ENCODE measurements at places on chromosomes 2 and 18.

DNA sequence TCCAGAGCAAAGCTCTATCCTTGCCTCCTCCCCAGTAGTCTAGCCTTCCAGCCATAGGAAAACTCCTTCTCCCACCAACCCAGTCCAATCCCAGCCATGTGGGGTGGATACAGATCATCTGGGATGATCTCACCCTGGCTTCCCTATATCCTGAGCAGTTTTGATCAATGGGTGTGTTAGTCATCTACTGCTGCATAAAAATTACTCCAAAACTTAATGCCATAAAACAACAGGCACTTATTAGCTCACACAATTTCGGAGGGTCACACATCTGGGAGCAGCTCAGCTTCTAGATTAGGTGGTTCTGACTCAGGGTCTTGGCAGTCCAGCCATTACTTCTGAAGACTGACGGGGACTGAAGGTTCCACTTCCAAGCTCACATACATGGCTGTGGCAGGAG is 190.4 kb downstream of the SPP2 start:
- no peak for DNase-seq

DNA sequence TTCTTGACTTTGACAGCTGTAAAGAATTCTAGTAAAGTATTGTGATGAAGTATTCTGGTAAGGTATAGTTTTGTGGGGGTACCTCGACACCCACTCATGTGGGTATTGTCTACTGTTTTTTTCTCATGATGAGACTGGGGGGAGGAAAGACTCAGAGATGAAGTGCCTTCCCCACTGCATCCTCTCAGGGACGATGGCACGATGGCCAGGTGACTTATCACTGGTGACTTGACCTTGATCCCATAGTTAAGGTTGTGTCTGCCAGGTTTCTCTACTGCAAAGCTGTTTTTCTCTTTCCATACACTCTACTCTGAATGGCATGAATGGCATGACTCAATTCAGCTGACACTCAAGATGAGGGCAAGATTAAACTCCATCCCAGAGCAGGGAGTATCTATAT is 936 bp upstream of the CCDC68 start:
- DNase-seq: no peak

- DNase-seq: no peak
Observed at GRCh38 chr2:78977661-78978145, 47.8 kb upstream of the REG3G start.

DNA sequence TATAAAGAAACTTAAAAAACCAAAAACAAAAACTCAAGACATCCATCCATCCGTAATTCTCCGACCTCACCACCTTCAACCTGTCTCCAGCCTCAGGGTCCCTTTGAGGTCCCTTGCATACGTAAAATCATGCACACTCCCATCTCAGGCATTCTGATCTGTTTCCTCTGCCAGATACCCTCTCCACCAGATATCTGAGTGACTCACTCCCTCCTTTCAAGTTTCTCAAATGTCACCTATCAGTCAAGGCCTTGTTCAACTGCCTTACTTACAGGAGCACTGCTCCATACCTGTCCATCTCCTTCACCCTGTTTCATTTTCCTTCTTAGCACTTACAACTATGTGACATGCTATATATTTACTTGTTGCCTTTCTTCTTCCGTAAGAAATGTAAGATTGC is 369.3 kb downstream of the NBAS start:
- DNase-seq: no peak

DNA sequence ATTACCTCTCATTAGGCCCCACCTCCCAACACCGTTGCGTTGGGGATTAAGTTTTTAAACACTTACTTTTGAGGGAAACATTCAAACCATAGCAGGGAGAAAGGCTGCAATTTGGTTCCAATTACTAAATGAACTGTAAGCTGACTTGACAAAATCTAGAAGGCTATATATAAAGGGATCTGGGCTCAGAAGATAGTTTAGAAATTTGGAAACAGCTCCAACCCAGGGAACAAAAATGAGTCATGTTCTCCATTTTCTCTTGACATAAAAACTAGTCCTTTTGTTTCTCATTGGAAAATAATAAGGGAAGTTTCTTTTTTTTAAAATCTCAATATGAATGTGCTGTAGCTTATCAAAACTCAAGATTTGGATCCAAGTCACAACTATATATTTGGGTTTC is 17.5 kb downstream of the MOGAT1 start:
- no peak for DNase-seq

- DNase-seq: no peak
Observed at GRCh38 chr2:45446016-45446415, 165.1 kb downstream of the SRBD1 start.

DNA sequence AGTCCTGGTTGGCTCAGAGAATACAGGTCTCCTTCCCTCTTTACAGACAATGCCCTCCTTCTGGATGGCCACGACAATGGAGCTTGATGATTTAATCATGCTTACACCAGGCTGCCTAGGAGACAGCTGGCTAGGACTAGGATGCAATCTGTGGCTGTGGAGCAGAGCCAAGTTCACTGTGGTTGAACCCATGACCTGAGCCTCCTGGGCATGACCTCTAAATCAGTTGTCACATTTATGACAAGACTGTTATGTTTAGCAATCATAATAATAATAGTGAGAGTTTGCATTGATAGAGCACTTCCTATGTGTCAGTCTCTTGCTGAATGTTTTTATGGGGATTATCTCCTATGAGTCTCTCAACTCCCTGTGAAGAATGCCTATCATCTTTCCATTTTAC is 244.1 kb downstream of the ICOS start:
- no peak for DNase-seq

DNA sequence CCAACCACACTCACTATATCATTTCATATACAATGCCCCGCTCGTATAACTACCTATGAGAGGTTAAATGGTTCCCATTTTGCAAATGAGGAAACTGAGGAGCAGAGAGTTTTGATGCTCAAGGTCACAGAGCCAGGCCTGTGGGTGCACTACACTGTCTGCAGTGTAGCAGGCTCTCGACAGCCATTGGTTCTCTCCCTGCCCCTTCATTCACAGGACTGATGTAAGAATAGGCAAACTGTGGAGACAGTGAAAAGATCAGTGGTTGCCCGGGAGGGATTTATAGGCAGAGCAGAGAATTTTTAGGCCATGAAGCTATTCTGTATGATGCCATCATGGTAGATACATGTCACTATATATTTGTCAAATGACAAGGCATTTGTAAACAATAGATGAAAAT is 39.0 kb upstream of the LBH start:
- no peak for DNase-seq

GRCh38 chr2:99691926-99692325 is 202.1 kb upstream of the REV1 start:
- DNase-seq: no peak

- no peak for DNase-seq
Observed at GRCh38 chr2:173282795-173283545, 71.7 kb upstream of the CDCA7 start.

DNA sequence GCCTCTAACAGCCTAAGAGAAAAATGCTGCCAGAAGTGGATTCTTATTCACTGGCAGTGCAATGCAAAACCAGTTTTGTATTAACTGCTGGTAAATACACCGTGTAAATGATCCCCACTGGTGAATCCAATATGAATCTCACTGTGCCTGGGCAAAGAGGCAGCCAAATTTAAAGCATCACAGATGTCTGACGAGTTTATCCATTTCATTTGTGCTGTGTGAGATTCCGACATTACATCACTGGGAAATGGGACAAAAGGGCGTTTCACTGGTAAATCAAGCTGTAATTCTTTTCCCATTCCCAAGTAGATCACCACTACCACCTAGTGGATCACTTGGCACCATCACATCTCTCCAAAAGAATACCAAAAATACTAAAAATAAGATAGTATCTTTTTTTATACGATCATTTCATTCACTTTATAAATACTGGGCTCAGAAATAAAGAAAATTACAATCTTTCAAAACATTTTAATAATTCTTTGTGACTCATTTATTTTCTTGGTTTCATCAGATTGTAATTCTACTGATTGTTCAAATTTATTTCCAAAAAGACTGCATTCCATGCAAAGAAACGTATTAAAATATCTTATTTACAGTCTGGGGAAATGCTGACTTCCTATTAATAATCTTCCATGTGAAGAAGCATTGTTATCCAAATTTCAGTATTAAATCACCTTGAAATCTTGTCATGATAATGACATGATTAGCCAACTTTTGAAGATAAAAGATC is 125.6 kb downstream of the GRB14 start:
- DNase-seq: no peak

- no peak for DNase-seq
Observed at GRCh38 chr2:85435220-85435958, 16.9 kb downstream of the SH2D6 start.

- DNase-seq: no peak
Observed at GRCh38 chr2:27958711-27959378, 68.3 kb downstream of the BABAM2 start.

DNA sequence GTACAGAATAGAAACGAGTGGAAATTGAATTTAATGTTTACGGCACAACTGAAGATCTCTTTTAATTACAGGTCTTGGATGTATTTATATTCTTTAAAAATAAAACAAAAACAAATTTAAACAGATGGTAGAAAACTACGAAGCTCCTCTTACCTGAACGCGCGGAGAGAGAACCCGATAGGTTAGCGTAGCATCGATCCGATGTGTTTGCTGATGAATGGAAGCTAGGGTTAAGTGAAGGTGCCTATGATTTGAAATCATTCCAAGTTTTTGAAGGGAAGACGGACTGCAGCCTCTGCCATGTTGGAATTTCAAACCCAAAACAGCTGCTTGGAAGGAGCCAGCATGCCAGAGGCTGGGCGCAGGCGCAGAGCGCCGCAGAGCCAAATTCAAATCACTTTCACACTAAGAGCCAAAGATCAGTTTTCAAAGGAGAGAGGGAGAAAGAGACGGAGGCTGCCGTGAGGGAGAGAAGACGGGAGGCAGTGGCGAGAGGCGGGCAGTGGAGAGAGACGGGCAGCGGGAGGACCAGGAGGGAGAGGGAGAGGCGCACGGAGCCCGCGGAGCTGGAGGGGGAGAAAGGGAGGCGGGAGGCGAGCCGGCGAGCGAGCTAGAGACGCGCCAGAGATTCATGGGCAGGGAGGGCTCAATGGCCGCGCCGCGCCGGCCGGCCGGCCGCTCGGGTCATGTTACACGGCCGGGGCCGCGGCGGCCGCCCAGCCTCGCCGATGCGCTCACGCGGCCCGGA is at the start of gene FIGN:
Gene FIGN (minus strand): TSS at position 324 of the 748 bp plus-strand sequence. CDS start 1,081 bp downstream, outside the sequence.
- no peak for DNase-seq

GRCh38 chr2:200307724-200308545 is 1.4 kb downstream of the SPATS2L start:
- DNase-seq: no peak

DNA sequence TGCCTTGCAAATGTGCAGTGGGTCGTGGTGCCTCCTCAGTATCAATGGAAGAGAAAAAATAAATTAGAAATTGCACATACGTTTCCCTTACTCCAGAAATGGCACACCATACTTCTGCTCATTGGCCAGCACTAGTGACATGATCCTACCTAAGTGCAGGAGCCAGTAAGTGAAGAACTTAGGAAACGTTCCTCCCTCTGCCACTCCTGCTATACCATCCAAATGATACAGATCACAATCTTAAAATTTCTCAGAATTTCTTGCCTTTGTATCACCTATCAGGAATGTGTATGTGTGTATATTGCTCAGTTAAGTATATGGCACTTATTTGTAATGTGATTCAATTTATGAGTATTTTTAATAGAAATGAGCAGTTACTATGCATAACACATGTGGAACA is 237.0 kb upstream of the UBE2E3 start:
- DNase-seq: no peak

DNA sequence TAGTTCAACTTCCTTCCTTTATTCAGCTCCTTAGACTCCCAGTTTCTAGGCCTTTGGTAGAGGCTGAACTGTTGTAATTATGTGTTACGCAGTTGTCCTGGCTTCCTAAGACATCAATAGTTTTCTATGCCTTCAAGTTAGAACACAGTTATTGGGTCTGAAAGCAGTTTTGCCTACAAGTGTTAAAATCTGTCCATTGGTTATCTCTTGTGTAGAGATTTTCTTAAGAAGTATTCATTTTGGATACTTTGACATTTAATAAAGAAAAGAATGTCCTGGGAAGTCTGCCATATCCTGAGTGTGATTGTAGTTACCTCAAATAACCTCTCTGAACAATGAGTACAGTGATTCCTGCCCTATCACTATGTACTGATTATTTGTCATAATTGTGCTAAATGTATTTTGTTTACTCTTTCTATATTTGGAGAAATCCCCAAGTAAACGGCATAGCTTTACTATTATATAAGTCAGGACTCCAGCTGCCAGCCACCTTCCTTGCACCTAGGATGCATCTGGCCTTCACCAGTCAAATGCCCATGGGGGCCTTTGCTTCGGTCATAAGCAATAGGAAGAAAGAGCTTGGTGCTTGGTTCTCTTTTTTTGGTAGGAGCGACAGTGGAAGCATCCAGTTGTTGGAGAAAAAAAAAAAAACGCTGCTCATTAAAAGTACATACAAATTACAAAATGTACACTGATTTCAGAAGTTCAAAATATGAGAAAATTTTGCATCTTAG is 449.5 kb upstream of the PKDCC start:
- no peak for DNase-seq
